Sigmoid colon (tissue), 7 donors: ENCODE measurements at places on chromosomes 16 and 17. TPM values are rescaled to one million over a fixed set of nuclear protein-coding genes. Genes with fewer than 3 reads are reported as not detected.

- no peak for DNase-seq
- H3K4me3 ChIP-seq, result no peak overlapping the region
- H3K27me3 ChIP-seq, result no peaks in the 10 kb centered on the region
- H3K4me1 ChIP-seq, result peaks cover 36% of the 10 kb centered on the region
- peaks cover 31% of the 10 kb centered on the region for H3K36me3 ChIP-seq
Measured at GRCh38 chr16:84178146-84178765, 8.6 kb downstream of the TAF1C start.

DNA sequence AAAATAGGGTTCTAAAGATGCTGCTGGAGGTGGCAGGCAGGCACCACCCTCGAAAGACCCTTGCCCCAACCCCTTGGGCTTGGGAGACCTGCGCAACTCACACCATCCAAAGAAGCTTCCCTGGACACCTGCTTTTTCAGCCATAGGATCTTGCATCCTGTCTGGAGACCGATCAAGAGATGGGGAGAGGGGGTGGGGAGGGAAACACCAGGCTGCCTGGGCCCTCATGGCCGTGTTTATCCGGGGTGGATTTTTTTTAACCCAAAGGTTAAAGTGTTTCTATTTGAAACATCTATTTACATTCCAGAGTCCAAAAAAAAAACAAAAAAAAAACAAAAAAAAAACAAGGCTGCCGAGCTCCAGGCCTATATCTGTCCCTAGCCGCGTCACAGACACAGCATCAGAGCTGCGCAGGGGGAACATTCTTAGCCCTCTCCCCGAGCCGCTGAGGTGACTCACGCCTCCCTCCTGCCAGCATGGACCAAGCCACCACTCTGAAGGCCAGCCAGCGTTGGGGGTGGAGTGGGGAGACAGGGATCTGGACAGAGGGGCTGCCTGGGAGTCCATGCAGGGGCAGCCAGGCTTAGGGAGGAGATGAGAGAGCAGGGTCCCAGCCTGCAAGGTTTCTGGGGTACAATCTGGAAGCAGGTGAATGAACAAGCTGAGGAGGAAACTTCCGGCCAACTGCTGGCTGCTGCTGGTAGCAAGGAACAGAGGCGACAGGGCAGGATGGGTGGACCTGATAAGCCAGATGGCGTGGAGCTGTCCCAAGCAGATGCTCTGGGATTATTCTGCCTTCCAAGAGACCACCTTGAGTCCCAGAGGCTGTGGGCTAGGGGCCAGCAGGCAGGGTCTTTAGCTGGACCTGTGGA is 14.8 kb downstream of the HDAC5 start:
- DNase-seq, result peak; percentile 98
- H3K4me1 ChIP-seq, result peaks cover 84% of the 10 kb centered on the region
- H3K4me3 ChIP-seq, result peak overlapping the region; percentile 42
- H3K27me3 ChIP-seq, result no peaks in the 10 kb centered on the region
- peak overlapping the region; percentile 93 for H3K27ac ChIP-seq

- H3K4me3 ChIP-seq, result no peak overlapping the region
- H3K27ac ChIP-seq, result peak overlapping the region; percentile 87
- H3K27me3 ChIP-seq, result no peaks in the 10 kb centered on the region
- DNase-seq, result no peak
Measured at GRCh38 chr16:88747588-88748301, 37.3 kb downstream of the PIEZO1 start.

GLP2R gene
- total RNA-seq, result 48.1 TPM

TBC1D3D gene
- not detected for total RNA-seq

NPEPPS gene
- 164 TPM for total RNA-seq

- H3K27me3 ChIP-seq, result peaks cover 19% of the 10 kb centered on the region
- no peaks in the 10 kb centered on the region for H3K36me3 ChIP-seq
- no peaks in the 10 kb centered on the region for H3K4me1 ChIP-seq
Measured at GRCh38 chr17:42101513-42102292, 3.4 kb upstream of the ZNF385C start.

DNA sequence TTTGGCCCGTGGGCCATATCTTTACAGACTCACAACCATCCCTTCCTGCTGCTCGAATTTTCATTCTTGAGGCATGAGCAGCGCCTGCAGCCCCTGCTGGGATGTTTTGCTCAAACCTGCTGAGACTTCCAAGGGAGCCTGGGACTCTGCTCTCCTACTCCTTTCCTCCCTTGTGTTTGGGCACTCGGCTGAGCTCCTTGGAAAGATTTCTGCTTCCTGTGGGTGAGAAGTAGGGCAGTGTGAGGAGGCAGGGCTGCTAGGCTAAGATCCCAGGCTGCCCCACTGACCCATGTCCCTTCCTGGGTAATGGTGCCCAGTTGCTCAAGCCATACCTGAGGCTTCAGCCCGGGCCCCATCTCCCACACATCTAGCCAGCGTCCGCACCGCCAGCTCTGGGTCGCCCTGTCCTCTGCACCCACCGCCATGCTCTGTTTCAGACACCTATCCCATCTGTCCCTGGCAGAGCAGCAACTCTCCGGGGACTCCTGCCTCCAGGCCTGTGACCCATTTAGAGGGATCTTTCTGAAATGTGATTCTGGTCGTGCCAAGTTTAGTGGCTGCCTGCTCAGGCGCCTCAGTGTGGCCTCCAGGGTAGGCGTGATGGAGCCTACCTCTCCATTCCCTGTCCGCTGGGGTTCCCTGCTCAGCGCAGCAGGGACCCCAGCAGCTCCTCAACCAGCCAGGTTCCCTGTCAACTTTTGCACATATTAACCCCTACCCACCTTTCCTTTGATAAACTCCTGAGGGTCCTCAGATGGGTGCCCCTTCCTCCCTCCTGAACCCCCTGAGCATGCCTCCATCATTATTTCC is 190.1 kb downstream of the CCDC182 start:
- H3K36me3 ChIP-seq, result no peaks in the 10 kb centered on the region
- H3K27me3 ChIP-seq, result no peaks in the 10 kb centered on the region
- H3K4me3 ChIP-seq, result no peak overlapping the region

DNA sequence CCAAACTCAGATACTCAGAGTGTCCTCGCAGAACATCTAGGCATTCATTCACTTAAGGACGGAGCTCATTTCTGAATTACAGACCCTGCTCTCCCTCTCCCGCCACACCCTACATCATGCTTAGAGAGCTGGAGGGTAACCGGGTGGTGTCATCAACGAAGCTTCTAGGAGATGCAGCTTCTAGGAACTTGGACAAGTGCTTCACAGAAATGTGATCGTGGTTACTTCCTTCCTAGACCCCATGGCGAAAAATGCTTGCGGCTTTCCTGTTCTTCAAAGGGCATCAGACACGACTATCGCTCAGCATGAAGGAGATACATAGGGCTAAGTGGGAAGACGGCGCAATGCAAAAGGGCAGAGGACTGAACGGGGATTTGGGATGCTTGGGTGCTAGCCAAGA is 126.8 kb downstream of the ZFHX3 start:
- no peak overlapping the region for H3K4me3 ChIP-seq
- H3K27ac ChIP-seq, result no peak overlapping the region
- peak; percentile 46 for DNase-seq
- no peaks in the 10 kb centered on the region for H3K36me3 ChIP-seq
- H3K27me3 ChIP-seq, result no peaks in the 10 kb centered on the region

ITGAL gene
- total RNA-seq, result 1.9 TPM

GRCh38 chr17:6969323-6969726 is 26.5 kb upstream of the ALOX12 start:
- DNase-seq, result no peak
- no peak overlapping the region for H3K27ac ChIP-seq
- no peak overlapping the region for H3K4me3 ChIP-seq
- H3K27me3 ChIP-seq, result no peaks in the 10 kb centered on the region
- no peaks in the 10 kb centered on the region for H3K4me1 ChIP-seq
- no peaks in the 10 kb centered on the region for H3K36me3 ChIP-seq

DNA sequence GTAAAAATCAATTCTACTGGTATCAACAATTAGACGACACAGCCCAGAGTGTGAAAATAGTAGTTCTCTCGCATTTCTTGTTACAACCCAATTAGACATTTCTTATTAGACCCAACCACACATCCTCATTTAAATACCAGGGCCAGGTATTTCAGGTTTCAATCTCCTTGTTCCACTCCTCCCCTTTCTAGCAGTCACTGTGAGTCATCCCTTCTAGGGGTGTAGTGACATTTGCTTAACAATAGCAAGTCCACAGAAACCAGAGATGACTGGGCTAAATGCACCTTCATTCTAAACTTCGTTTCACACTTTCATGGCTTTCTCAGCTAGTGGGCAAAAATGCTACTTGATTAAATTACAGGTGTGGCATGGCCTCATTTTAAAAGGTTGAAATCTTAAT is 116.9 kb upstream of the CACNG3 start:
- peaks cover 13% of the 10 kb centered on the region for H3K4me1 ChIP-seq
- no peaks in the 10 kb centered on the region for H3K27me3 ChIP-seq
- H3K4me3 ChIP-seq, result no peak overlapping the region
- H3K36me3 ChIP-seq, result no peaks in the 10 kb centered on the region
- H3K27ac ChIP-seq, result no peak overlapping the region

GNGT2 gene
- 1.6 TPM for total RNA-seq

DNA sequence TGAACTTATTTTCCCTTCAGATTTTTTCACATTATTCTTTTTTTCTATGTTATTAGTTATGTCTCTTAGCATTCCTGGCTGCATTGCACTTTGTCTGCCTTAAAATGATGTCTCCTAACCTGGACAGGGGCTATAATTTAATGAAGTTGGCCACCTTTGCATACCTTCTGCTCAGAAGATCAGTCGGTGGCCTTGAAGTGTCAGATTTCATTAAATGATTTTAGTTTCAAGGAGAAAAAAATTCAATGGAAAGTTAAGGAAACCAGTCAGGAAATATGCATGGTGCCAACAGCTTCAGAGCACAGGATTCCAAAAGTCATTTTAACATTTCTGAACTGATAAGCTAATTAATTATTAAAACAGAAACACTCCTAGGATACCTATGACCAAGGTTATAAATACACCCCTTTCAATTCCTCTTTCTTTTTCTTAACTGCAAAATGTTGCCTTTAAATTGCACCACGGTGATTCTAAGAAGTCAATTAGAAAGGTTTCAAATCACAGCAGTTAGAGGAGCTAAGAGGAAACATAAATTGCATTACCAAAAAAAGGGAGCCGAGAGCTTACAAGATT is 533.4 kb downstream of the KCNJ2 start:
- no peak overlapping the region for H3K27ac ChIP-seq
- H3K27me3 ChIP-seq, result no peaks in the 10 kb centered on the region
- no peak for DNase-seq
- peaks cover 2% of the 10 kb centered on the region for H3K4me1 ChIP-seq
- no peak overlapping the region for H3K4me3 ChIP-seq

DNA sequence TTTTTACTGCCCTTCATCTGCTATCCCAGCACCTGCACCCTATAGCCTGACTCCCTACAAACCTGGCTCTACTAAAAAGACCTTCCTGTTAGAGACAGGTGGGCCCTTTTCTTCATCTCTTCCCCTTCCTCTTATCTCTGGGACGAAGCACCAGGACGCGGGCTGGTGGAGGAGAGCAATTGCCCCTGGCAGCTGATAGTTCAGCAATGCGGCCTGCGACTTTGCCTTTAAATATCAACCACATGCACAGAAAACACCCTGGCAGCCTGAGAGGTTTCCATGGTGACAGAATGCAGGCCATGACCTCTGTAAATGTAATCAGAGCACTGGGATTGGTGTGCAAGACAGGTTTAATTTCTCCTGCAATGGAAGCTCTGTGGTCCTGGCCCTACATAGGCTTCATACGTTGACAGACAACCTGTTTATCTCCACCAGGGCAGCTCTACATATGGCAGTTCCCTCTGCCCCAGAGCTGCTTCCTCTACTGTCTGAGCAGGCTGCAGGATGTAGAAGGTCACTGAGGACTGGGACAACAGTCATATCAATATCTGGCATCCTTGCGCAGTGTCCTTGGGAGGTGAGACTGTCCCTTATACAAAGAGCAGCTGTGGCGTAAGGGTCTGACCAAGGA is 10.0 kb upstream of the SKAP1 start:
- H3K4me3 ChIP-seq, result no peak overlapping the region
- no peak for DNase-seq
- H3K27me3 ChIP-seq, result no peaks in the 10 kb centered on the region
- no peak overlapping the region for H3K27ac ChIP-seq
- H3K36me3 ChIP-seq, result no peaks in the 10 kb centered on the region
